Regular cardiac myocyte (primary cell): ENCODE measurements at places on chromosomes 11 and 22. TPM values are rescaled to one million over a fixed set of nuclear protein-coding genes. Genes with fewer than 3 reads are reported as not detected.

The LRP4 gene
- total RNA-seq: 5.1 and 6.5 TPM in 2 replicates

The MYBPC3 gene
- total RNA-seq: not detected in 2 replicates

The EFEMP2 gene
- total RNA-seq: 44.9 and 71.0 TPM in 2 replicates

The CCND1 gene
- 1,108 and 1,397 TPM in 2 replicates for total RNA-seq

The PATE4 gene
- not detected in 2 replicates for total RNA-seq

The GLYAT gene
- total RNA-seq: not detected in 2 replicates

The BRSK2 gene
- total RNA-seq: 0.56 and 0.58 TPM in 2 replicates

The P2RY2 gene
- 0.28 and 0.38 TPM in 2 replicates for total RNA-seq

The LMNTD2 gene
- total RNA-seq: under 0.01 and 0.85 TPM in 2 replicates

The PATE2 gene
- total RNA-seq: 0.38 TPM in 1 of 2 replicates, not detected in the other

The APOBEC3B gene
- 0.56 and 13.0 TPM in 2 replicates for total RNA-seq

The OR2AT4 gene
- not detected in 2 replicates for total RNA-seq

The OR52I1 gene
- not detected in 2 replicates for total RNA-seq

The CCDC188 gene
- total RNA-seq: 0.38 and 0.56 TPM in 2 replicates

The MISFA gene
- 0.19 and 2.0 TPM in 2 replicates for total RNA-seq

The UPK2 gene
- not detected in 2 replicates for total RNA-seq

The OLFML1 gene
- 5.9 and 10.7 TPM in 2 replicates for total RNA-seq

The RFPL2 gene
- not detected in 2 replicates for total RNA-seq

The ANKRD13D gene
- 33.3 and 33.7 TPM in 2 replicates for total RNA-seq

The CRYBB2 gene
- total RNA-seq: not detected in 2 replicates

The C11orf52 gene
- 0.38 and 1.4 TPM in 2 replicates for total RNA-seq

The HPX gene
- total RNA-seq: 0.38 and 0.85 TPM in 2 replicates

The MMP1 gene
- total RNA-seq: 189 and 3,390 TPM in 2 replicates

The PDGFB gene
- total RNA-seq: 1.1 and 2.3 TPM in 2 replicates

The B4GAT1 gene
- total RNA-seq: 19.0 and 60.0 TPM in 2 replicates

The CHCHD10 gene
- 3.7 and 6.7 TPM in 2 replicates for total RNA-seq

The AIFM3 gene
- 0.56 and 0.58 TPM in 2 replicates for total RNA-seq

The USP47 gene
- total RNA-seq: 65.4 and 67.4 TPM in 2 replicates

The DDTL gene
- under 0.01 TPM in 1 of 2 replicates, not detected in the other for total RNA-seq

The VPS26B gene
- total RNA-seq: 27.3 and 32.2 TPM in 2 replicates

The PNPLA5 gene
- total RNA-seq: under 0.01 TPM in 1 of 2 replicates, not detected in the other

The VPS51 gene
- 120 and 121 TPM in 2 replicates for total RNA-seq

The IGF2 gene
- total RNA-seq: under 0.01 and 1.7 TPM in 2 replicates

The APOL5 gene
- under 0.01 TPM in 1 of 2 replicates, not detected in the other for total RNA-seq

The HTR3A gene
- not detected in 2 replicates for total RNA-seq

The C11orf87 gene
- under 0.01 and 0.28 TPM in 2 replicates for total RNA-seq

The A4GALT gene
- 19.2 and 20.9 TPM in 2 replicates for total RNA-seq

The LIPT2 gene
- 1.5 and 4.2 TPM in 2 replicates for total RNA-seq

The CDC42BPG gene
- 0.19 and 1.1 TPM in 2 replicates for total RNA-seq

The C11orf16 gene
- total RNA-seq: not detected in 2 replicates

The TEX54 gene
- not detected in 2 replicates for total RNA-seq

The MGAT3 gene
- 1.3 and 3.1 TPM in 2 replicates for total RNA-seq

The SLC5A1 gene
- not detected in 2 replicates for total RNA-seq

The OR5B3 gene
- total RNA-seq: not detected in 2 replicates

The KRTAP5-2 gene
- not detected in 2 replicates for total RNA-seq

The CENPM gene
- 3.4 and 30.1 TPM in 2 replicates for total RNA-seq

The GGTLC2 gene
- not detected in 2 replicates for total RNA-seq

The OR8D1 gene
- total RNA-seq: under 0.01 TPM in 1 of 2 replicates, not detected in the other

The C1QTNF4 gene
- under 0.01 TPM in 1 of 2 replicates, not detected in the other for total RNA-seq

The OR51B5 gene
- total RNA-seq: 0.28 TPM in 1 of 2 replicates, not detected in the other
